ENCODE measurements at places on chromosomes 7 and 10. TPM values are rescaled to one million over a fixed set of nuclear protein-coding genes. Genes with fewer than 3 reads are reported as not detected.

DNA sequence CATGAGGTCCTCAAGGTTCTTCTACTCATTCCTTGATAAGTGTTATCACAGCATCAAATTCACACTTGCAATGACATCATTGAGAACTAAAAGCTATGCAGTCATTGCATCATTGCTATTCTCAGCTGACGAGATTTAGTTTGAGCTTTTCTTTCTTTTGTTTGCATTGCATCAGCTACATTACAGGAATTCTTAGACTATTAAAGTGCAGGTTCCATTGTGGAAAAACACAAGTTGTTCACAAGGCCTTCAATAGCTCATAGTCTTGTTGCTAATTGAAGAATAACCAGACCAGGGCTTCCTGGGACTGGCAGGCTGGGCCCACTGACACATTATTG, 139.3 kb downstream of the CXCL12 start:
- DNase-seq, result no peak

DNA sequence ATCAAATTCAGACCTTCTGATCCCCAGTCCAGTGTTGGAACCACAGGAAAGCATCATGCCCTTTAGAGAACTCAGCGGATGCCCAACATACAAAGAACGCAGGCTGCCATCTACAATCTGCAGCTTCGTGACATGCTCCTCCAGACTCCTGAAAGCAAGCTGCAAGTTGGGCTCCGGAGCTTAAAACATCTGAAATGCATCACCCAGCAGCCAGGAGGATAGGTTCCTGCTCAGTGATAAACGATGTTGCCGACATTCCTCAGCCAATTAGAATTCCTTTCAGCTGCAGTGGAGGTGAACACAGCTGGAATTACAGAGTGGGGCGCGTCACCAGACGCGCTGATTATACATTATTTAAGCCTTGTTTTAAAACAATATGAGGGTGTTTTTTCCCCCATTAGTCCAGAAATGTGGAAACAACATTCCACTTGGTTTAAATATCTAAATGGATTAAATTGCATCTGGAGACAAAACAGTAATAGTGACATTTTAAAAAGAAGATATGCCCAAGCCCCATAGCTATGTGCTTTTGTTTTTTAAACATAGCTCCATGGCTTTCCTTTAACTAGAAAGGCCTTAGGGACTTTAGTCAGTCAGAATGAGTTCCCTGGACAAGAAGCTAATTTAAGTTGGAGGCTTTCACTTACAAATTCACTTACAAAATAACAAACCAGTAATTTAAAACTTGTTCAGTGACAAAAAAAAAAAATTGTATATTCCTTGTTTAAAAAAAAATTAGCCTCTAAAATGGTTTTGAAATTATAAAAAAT, 6.3 kb downstream of the SMURF1 start:
- no peak for DNase-seq

DNA sequence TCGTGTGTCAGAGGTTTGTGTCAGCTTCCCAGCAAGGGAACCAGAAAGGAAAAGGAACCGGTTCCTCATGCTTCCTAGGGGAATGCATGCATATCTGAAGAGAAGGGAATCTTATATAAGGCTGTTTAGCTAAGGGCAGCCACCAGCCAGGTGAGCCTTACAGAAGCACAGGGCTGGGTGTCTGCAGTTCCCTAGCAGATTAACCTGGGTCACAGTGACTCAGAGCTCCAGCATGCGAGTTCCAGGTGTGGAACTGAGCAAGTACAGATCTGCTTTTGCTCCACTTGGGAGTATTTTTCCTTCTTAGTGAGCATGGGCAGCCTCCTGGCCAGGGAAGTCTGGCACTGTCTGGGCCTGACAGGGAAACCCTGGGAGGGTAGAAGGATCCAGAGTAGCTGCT, 957 bp upstream of the ANKRD2 start:
- no peak for DNase-seq

GRCh38 chr7:152702-153391, 39.5 kb upstream of the FAM20C start:
- DNase-seq, result no peak

- DNase-seq, result no peak
Measured at GRCh38 chr10:83723080-83723479, 416.2 kb upstream of the GHITM start.

DNA sequence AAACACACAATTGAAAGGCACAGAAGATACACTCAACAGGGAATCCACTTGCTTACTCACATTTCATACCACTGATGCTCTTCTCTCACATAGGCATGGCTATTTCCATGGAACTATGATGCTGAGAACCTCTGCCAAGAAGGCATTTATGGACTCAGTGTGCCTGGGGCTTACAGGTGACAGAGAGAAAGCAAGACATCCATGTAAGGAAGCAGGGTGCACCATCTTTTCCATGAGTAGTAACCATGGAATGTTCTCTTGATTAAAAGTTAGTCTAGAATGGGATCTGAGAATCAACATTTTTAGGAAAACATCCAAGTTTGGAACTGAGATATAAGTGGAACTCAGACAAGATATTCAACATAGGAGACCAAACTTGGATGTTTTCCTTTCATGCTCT, 52.5 kb upstream of the MACC1 start:
- DNase-seq, result no peak

Gene PIK3CG
- 0.14 TPM for polyA plus RNA-seq

All from right cardiac atrium (tissue), 5 donors.